Skin of body (tissue), 3 donors: ENCODE measurements at places on chromosomes 3 and 15. TPM values are rescaled to one million over a fixed set of nuclear protein-coding genes. Genes with fewer than 3 reads are reported as not detected.

The SEMA3B gene
- total RNA-seq, result 21.8 TPM

- no peak for DNase-seq
Measured at GRCh38 chr15:55990998-55991397, 2.4 kb downstream of the NEDD4 start.

The MCF2L2 gene
- total RNA-seq, result 0.89 TPM

The ETV5 gene
- total RNA-seq, result 16.8 TPM

The NANOGP8 gene
- 0.89 TPM for total RNA-seq

The IGF1R gene
- total RNA-seq, result 31.9 TPM

DNA sequence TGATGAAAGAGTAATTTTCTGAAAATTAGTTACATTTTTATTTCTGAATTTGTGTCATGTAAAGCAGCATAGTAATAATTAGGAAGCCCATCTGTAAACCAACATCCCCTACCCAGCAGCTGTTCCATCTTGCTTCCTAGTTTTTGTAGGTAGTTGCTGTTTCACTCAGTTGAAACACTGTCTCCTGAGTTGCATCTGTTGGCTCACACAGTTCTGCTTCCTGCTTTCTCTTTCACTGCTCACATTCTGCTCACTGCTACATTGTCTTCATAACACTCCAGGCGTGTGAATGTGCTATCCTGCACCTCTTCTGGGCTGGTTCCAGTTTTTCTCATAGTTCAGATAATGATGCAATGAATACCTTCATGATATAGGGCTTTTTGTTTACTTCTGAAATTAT lies 123.4 kb downstream of the EPHB1 start:
- no peak for DNase-seq

DNA sequence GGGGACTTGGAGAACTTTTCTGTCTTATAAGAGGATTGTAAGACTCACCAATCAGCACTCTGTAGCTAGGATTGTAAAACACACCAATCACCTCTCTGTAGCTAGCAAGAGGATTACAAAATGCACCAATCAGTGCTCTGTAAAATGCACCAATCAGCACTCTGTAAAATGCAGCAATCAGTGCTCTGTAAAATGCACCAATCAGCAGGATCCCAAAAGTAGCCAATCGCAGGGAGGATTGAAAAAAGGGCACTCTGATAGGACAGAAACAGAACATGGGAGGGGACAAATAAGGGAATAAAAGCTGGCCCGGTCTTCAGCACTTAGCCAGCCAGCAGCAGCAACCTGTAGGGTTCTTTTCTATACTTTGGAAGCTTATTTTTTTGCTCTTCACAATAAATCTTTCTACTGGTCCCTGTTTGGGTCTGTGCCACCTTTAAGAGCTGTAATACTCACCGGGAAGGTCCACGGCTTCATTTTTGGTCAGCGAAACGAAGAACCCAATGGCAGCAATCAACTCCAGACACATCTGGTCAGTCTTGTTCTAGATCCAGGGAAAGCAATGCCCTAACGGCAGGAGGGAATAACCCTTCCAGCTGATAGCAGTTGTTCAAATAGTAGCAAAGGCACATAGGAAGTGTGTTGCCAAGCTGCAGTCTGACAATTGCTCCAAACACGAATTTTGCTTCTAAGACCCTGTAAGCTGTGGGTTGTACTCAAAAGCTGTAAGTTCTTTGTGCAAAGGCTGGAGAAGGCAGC lies 135.6 kb downstream of the TJP1 start:
- DNase-seq, result no peak

DNA sequence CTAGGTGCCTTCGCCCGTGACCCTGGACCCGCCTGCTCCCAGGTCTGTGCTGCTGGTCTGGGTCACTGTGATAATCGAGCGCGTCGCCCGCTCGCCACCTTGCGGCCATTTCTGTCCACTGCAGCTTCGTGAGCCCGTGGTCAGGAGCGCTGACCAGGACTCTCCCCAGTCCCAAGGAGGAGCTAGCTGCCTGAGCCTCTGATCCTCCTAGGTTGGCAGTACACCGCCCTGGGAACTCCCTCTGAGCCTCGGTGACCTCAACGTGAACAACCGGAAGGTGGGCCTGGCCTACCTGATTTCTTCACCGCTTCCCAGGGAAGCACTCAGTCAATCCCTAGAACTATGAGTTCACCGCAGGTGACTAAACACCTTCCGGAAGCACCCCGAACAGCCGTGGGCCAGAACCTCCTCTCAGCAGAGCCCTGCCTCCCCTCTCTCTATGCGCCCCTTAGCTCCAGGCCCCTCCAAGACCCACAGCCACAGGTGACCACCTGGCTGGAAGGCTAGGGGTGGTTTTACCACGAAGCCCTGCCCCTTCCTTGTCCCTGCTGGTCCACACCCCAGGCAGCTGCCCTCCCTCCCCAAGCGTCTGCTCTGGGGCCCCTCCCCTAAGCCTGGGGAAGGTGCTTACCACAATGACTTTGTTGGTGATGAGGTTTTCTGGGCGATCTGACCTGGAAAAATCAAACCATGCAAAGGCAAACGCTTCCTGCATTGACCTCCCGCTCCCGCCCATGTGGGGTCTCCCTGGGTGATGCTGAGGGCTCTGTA lies 9.7 kb downstream of the PLA2G4D start:
- DNase-seq, result no peak

DNA sequence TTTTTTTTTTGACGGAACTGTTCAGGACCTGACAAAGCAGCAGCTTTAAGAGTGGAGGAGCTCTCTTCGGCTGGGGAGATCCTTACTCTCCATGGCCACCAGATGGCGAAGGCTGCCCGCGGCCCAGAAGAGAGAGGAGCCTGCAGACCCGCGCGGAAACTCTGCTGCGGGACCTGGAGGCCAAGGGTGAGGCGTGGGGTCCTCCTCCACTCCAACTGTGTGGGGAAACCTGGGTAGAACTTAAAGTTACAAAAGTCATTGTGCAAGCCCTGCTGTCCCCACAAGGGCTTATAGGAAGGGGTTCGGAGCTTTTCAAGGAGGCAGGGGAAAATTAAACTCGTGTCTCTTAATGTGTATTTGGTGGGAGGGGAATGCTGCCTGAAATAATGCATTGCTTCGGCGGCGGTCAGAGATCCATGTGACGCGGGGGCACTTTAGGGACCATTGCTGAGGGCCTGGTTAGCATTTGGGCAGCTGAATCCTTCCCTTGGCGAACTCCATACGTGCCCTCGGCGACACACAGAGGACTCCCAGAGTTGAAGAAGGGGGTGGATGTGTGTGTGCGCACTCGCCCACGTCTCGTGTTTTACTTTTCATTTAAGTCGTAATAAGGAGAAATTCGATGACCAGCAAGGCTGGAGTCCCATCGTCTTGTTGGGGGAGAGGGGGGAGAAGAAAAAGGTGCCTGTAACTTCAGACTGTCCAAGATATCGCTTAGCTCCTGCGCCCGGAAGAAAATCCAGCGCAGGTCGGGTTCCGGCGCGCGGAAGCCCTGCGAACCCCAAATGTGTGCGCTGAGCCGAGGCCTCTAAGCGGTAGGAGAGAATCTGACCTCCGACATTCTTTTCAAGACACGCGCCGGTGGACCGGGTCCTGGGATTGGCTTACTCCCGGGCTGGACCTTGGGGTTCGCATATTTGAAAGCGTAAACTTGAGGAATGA lies 9.7 kb downstream of the EOMES start:
- DNase-seq, result peak; percentile 68
